T1000 (cell line): ENCODE measurements at places on chromosomes 4 and X.

GRCh38 chr4:180634306-180634705 lies 1608.9 kb upstream of the TENM3 start:
- no peak for DNase-seq

GRCh38 chrX:18151649-18152048 lies 69.0 kb downstream of the BEND2 start:
- DNase-seq: no peak

GRCh38 chrX:120468071-120468470 lies 1.0 kb downstream of the LAMP2 start:
- DNase-seq: no peak

GRCh38 chr4:77123411-77123810 lies 33.6 kb upstream of the CCNG2 start:
- no peak for DNase-seq

GRCh38 chr4:44448521-44449461 lies at the start of gene KCTD8:
Gene KCTD8, minus strand, starts transcription at chr4:44448809.
- DNase-seq: peak; percentile 96

- DNase-seq: no peak
These were observed 4.9 kb upstream of the UGT2B10 start for GRCh38 chr4:68810919-68811318.

GRCh38 chr4:113700602-113701150 lies 60.9 kb downstream of the CAMK2D start:
- no peak for DNase-seq

DNA sequence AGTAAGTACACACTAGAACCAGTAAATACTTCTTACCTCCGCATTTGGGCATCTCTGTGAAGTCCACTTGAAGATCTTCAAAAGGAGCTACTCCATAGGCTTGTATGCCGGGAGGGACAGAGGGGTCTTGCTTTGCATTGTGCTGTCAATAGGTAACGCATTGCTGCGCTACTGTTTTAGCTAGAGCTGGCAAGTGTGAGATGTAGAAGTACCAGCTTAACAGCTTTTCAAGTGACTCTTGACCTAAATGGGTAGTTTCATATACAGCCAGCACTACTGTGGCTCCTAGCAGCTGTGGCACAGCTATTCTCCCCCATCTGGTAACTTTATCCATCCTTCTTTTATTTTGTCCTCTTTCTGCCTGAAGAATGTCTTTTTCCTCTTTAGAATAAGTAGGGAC lies 205.3 kb upstream of the KLF8 start:
- no peak for DNase-seq

DNA sequence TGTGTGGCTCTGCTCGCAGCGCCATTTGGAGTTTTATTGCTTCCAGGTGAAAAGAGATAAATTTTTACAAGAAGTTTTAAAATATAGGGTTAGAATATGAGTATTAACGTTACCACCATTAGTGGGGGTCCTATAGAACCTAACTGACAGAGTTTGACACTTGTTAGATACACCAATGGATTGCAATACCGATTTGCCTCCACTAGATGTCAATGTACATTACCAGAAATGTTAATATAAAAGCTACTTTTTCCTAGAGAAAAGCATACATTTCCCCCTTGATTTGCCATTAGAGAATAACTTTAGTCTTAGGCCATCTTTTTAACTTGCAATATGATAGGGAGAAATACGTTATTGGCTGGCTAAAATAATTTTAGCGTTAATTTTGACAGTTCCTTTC lies 108.4 kb downstream of the LINC00632 start:
- DNase-seq: no peak

DNA sequence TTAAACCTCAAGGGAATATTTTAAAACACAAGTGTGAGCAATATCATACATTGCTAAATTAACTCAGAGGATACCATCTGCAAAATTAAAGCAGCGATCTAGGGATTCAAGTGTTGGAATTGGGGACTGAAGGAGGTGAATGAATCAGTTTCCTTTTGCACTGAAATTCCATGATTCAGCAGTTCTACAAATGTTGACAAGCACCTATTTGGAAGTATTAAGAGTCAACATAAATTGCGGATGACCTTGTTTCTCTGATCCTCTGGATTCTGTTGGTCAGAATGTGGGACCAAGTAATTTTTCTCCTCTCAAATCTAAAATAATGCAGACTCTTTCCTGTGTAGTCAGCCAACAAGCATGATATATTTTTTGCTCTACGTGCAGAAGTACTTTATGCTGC lies 78.8 kb downstream of the LDB2 start:
- no peak for DNase-seq

DNA sequence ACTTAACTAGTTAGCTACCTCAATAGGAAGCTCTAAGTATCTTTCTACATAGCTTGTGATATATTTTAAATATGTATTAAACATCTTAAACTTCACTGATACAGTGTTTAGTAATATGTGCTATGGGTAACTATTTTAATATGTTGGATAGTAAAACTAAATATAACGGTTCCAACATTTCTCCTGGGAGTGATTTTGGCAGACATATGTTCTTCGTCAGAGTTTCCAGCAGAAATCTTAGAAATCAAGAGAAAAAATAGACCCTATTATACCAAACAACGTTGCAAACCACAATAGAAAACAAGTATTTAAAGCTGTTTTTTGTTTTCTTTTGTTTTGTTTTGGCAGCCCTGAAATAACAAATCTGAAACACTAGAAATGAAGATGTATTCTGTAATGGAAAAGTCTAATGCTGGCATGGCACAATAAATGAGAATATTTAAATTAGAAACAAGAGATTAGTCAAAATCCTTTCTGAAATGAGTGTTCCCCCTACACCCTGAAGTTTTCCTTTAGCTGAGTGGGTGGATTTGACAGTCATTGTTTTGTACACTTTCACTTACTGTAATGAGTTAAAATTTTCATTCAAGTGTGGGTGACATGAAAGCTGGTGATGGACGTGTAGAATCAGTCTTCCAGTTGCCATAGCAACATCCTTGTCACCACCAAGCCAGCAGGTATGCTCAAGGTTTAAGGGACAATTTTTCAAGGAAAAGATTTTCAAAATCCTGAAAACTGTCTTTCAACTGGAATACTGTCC lies 233.5 kb downstream of the SCFD2 start:
- DNase-seq: no peak

DNA sequence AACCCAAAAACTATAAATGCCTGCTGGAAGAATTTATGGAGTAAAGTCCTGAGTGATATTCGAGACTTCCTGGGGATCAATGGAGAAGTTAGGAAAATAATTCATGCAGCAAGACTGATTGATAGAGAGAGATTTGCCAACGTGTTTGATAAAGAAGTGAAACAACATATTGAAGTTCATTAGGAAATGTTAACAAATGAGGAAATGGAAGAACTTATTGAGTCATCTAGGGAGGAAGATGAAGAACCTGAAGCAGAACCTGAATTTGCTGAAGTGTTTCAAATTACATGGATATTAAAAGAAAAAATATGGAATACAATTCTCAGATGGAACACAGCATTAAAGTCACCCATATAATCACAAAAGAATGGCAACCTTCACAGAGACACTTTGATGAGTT lies 39.0 kb downstream of the DDX60 start:
- no peak for DNase-seq

DNA sequence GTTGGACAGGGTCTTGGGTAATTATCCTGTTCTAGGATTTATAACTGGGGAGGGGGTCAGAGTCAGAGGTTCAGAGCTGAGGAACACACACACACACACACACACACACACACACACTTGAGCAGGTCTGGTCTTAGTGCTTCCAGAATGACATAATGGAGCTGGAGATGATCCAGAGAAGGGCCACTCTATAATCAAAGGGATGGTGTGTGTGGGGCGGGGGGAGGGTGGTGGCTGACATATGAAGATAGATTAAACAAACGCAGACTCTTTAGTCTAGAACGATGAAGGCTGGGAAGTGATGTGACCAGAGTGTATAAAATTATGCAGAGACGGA lies 434 bp upstream of the TMEM255A start:
- DNase-seq: no peak

GRCh38 chrX:129111081-129111798 lies 412.1 kb downstream of the SMARCA1 start:
- DNase-seq: no peak

DNA sequence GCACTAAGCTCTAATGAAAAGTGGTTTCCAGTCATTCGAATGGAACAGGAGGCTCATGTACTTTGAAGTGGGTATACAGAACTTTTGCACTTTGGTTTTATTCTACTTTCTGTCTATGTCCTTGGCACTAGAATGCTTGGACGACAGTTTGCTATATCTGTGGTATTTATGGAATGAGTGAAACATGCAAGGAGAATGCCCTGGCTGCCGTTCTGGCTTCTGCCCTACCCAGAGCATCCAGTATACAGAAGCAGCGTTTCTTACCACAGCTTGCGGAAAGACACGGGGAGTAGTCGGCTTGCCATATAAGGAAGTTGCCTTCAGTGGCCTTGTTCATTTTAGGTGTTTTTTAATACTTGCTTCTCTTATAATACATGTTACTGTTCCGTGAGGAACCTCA lies 98.0 kb downstream of the TBL1X start:
- DNase-seq: peak; percentile 12

DNA sequence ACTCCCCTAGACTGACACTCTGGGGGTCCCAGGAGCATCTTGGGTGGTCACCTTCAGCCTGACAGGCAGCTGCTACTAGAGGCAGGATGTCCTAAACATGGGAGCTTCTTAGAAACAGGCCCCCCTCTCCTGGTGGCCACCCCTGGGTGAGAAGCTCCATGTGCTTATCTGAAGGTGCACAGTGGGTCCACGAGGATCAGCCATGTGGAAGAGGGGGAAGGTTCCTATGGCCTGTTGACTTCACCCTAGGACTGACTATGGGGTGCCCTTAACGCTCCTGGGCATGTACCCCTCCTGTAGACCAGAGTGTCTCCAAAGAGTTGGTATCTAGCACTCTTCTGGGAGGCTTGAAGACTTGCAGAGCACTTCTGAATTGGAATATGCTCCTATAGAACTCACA lies 22.9 kb upstream of the WDR1 start:
- no peak for DNase-seq

GRCh38 chr4:112277705-112278448 lies 7.8 kb downstream of the TIFA start:
- no peak for DNase-seq

DNA sequence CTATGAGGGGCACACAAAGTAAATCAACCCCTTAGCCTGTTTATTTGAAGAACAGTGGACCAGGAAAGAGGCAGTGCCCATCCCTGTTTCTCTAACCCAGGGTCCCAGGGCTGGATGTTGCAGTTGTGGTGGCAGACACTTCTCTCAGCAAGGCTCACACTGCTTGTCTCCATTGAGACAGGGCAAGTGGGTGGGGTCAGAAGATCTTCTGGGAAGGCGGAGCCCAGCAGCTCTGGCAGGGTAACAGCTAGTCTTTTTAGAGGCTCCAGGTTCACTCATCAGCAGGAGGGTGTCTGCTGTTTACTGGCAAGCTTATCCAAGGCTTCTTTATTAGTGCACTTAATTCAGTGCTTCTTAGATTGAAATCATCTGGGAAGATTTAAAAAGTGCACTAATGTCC lies 659.8 kb upstream of the DIPK2B start:
- no peak for DNase-seq

DNA sequence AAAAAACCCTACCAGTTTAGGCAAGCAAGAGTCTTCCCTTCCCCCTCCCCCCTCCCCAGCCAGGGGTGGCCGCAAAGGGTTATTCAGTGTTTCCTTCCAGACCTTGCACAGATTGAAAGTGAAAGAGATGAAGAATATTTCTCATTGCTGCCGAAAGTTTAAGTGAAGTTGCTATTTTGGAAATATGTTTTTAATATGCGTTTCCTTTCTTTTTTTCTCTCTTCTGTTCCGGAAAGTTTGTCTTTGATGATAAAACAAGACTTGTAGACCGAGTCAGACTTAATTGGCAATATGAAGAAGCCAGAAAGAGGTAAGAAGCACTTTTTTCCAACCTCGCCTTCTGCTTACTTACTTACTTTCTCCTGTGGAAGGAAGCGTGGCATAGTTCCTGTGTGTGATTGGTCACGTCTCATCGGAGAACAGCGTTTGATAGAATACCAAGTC lies 58.5 kb upstream of the CLCN4 start:
- no peak for DNase-seq

DNA sequence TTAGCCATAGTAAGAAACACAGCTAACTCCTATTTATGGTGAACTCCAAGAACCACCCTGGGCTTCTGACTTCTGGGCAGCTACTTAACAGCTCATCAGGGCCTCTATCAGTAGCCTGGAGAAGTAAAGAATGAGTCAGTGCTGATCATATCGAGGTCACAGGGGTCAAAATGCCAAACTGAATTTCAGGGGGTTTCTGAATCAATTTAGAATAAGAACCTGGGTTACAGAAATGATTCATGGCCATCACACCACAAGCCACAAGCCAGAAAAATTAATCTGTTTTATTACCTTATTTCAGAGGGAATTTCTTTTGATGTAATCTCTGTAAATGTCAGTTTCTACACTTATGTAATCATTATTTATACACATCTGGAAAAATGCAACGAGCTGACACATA lies 64.4 kb downstream of the CHST7 start:
- peak; percentile 0 for DNase-seq

GRCh38 chr4:73053974-73054480 lies 15.5 kb downstream of the COX18 start:
- DNase-seq: no peak

- no peak for DNase-seq
These were observed 367.6 kb downstream of the ARHGAP24 start for GRCh38 chr4:85842540-85842939.

- DNase-seq: no peak
These were observed 689 bp downstream of the NR0B1 start for GRCh38 chrX:30308263-30309138.

- no peak for DNase-seq
These were observed 117.7 kb upstream of the VCX3B start for GRCh38 chrX:8346892-8347291.

DNA sequence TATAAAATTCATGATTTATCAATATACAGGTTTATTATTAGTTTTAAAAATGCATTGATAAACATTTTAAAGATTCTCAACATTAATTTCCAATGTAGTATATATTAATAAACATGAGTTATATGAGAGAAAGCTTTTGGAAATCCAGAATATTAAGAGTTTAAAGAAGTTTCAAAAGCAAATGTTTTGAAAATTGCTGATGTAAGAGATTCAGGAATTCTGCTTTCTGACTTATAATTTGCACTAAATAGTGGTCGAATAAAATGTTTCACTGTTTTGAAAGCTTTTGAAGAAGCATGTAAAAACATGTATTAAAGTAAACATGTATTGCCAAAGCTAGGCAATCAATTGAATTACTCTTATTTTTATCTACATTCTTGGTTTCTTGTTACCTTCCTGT lies 151.2 kb upstream of the CXorf51B start:
- no peak for DNase-seq
